D721Med (cell line): ENCODE measurements at places on chromosomes 2 and 18.

GRCh38 chr2:176106581-176107539 lies at the start of gene HOXD11:
Gene HOXD11 (plus strand): TSS chr2:176107280. CDS start chr2:176107356, 76 bp downstream.
- DNase-seq = no peak

DNA sequence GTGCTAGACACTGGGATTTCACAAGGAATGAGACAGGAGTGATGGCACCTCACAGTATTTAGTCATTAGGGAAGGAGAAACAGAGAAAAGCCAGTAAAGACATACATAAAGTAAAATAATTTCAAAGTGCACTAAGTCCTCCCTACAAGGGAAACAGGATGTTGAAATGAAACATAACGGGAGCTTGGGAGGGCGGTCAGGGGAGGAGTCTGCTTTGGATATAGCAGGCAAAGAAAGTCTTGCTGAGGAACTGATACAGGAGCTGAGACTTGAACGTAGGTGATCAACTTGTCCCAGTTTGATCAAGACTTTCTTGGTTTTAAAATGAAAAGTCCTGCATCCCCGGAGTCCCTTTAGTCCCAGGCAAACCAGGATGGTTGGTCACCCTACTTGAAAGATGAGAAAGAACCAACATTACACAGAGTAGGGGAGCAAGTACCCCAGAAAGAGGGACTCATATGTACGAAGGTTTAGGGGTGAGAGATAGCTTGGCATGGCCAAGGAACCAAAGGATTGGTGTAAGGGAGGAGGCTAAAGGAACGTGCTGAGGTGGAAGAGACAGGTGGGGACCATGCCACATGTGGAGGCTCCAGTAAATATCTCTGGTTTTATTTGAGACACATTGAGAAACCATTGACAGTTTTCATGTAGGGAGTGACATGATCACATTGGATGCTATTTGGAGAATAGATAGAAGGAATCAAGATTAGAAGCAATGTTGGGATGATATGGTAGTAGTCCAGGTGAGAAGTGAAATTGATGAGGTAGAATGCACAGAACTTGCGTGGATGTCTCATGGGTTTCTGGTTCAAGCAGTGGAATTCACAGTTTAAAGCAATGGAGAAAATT lies 28.4 kb downstream of the FBXO48 start:
- DNase-seq = no peak

DNA sequence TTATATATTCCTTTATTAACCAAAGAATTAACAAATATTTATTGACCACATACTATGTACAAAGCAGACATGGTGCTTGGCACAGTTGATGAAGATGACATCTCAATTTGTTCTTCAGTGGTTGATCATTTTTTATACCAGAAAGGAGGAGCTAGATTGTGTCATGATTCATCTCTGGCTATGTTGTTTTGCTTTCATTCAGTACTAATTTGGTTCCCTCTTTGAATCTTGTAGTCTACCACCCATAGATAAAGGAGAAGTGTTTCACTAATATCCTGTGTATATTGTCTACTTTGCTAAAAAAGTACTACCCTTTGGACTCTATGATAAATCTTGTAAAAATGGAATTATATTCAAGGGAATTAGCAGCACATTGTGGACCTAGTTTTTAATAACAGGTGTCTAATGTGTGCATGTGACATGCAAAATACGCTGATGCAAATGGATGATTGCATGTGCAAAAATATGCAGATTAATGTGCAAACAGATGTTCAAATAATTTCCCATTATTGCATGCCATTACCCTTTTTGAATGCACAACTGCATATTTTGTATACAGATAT lies 313.2 kb upstream of the ZEB2 start:
- no peak for DNase-seq

DNA sequence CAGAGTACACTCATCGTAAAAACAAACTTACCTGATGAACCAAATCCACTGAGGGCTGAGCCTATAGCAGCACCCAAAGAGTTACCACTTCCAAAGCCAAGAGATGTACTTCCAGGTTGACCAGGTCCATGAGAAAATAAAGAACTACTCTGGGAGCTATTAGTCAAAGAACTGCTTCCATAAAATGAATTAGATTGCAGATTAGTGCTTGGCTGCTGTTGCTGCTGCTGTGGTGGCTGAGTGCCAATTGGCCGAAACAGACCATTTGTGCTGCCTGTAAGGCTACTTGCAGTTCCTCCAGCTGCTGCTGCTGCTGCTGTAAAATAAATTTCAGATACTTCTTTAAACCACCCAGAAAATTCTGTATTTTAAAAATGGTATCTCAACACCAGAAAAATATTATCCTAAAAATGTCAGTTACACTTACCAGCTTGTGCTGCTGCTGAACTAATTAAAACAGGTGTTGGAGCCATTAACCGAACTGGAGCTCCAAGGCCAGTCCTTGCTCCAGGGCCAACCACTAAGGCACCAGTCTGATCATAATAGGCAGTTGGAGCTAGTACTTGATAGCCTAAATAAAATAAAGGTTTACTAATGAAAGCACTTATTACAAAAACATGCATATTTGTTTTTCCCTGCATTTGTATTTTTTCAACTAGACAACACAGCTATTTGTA lies 58.1 kb upstream of the SDC1 start:
- DNase-seq = no peak

DNA sequence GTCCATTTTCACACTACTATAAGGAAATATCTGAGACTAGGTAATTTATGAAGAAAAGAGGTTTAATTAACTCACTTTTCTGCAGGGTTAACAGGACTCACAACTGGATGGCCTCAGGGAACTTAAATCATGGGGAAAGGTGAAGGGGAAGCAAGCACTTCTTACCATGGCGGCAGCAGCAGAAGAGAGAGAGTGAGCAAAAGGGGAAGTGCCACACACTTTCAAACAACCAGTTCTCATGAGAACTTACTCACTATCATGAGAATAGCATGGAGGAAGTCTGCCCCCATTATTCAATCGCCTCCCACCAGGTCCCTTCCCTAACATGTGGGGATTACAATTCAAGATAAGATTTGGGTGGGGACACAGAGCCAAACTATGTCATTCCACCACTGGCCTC lies 55.1 kb upstream of the NETO1 start:
- no peak for DNase-seq

DNA sequence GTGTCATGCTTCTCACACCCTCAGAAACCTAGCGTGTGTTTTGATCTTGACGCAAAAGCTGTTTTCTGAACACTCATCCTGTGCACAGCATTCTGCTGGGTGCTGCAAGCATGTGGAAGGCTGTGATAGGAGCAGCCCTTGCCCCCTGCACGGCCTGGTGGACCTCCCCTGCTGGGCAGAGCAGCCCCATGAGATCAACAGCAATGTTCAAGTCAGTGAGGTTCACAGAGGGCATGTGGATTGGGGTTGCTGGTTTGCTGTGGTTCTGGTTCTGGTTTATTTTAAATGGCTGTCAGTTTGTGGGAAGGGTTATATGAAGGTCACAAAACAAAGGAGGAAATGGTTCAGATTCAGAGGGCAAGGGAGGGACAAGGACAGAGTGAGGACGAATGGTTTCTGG lies 71.3 kb downstream of the SOWAHC start:
- DNase-seq = no peak

DNA sequence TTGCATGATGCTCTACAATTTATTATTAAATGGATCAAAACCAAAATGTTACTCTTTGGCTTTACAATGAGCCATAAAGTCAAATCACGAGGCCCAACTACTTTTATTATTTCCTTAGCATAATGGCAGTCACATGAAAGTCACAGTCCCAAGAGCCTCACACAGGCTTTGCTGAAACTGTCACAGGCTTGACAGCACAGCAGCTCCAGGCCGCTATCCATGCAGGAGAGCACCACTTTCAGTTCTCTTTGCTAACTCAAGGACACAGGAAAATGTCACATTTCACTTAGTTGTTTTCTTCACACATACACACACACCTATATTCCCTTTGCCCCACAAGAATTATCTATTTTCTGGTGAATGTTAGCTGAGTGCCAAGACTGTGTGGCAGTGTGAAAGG lies 11.1 kb upstream of the MSGN1 start:
- DNase-seq = no peak

- no peak for DNase-seq
Measured at GRCh38 chr2:58574873-58575272, 333.7 kb upstream of the FANCL start.

- DNase-seq = no peak
Measured at GRCh38 chr2:63049211-63049969, 1.2 kb upstream of the OTX1 start.

- DNase-seq = no peak
Measured at GRCh38 chr18:21264651-21265050, 22.6 kb downstream of the GREB1L start.

- no peak for DNase-seq
Measured at GRCh38 chr2:3606370-3607201, 11.7 kb downstream of the COLEC11 start.

DNA sequence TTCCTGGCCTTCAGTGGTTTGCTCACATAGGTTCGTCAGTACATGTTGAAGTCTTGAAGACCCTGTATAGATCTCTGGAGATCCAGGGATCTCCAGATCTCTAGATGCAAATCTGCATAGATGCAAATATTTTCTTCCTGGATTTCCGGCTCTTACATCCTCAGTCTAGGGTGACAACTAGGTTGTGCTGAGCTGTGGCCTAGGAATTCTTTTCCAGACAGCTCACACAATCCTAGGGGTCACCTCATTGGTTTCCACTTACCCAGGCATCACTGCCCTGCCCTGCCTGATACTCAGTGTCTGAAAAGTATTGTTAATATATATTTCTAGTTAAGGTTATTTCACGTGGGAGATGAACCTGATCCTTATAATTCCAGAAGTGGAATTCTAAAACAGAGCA lies 105.1 kb upstream of the TTC27 start:
- DNase-seq = no peak

- no peak for DNase-seq
Measured at GRCh38 chr2:9390991-9391390, 32.3 kb downstream of the ITGB1BP1 start.

- DNase-seq = no peak
Measured at GRCh38 chr2:77522888-77523287, 712 bp upstream of the LRRTM4 start.

DNA sequence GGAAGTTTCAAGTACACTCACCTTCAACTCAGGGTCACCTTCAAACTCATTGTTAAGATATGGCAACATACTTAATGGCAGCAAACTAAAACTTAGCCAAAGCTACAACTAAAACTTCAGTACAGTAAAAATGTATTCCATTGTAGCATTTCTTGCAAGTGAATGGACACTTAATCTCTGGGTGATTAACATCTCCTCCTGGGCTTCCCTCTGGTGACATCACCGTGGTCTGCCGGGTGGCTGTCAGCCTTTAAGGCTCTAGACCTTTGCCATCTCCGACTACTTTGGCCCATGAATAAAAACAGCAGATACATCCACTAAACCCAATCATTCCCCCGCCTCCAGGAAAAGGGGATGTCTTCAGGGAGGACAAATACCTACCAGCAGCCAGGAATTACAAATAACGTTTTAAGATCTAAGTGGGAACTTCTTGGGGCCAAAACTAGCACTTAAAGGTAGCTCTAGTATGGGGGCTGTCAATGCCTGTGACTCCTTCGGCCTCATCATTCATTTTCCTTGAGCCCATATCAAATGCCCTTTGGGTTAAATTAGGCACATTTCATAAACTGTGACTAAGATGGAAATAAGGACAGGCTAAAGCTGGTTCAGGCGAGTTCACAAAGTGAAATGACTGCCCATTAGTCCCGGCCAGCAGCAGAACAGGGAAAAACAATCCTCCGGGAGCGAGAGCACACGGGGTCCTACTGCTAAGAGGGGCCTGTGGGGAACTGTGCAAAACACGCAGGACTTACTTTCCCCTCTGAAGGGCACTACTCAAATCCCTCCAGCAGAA lies 1.1 kb downstream of the TFCP2L1 start:
- no peak for DNase-seq

DNA sequence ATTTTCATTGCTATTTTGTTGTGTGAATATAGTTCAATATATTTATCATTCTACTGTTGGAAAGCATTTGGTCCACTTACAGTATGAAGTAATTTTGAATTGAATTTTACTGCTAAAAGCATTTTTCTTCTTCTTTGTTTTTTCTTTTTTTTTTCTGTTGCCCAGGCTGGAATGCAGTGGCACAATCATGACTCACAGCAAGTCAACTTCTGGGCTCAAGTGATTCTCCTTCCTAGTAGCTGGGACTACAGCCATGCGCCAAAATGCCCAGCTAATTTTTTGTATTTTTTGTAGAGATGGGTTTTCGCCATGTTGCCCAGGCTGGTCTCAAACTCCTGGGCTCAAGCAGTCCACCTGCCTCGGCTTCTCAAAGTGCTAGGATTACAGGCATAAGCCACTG lies 2.4 kb upstream of the ETAA1 start:
- no peak for DNase-seq

DNA sequence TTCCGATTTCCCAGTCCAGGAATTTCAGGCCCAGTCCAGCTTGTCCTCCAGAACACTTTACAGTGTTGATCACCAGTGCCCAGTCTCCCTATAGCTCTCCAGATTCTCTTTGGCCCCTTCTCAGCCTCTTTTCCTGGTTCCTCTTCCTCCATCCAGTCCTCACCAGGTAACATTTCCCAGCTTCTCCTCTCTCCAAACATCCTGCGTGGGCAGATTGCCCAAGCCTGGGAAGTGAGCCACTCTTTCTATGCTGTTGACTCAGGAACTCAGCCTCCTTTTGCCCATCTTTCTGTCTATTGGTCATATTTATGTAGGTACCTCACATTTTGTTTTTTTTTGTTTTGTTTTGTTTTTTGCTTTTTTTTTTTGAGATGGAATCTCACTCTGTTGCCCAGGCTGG lies 109.4 kb downstream of the LYPD1 start:
- DNase-seq = no peak

- no peak for DNase-seq
Measured at GRCh38 chr18:48090702-48091101, 160.2 kb upstream of the SMAD2 start.

DNA sequence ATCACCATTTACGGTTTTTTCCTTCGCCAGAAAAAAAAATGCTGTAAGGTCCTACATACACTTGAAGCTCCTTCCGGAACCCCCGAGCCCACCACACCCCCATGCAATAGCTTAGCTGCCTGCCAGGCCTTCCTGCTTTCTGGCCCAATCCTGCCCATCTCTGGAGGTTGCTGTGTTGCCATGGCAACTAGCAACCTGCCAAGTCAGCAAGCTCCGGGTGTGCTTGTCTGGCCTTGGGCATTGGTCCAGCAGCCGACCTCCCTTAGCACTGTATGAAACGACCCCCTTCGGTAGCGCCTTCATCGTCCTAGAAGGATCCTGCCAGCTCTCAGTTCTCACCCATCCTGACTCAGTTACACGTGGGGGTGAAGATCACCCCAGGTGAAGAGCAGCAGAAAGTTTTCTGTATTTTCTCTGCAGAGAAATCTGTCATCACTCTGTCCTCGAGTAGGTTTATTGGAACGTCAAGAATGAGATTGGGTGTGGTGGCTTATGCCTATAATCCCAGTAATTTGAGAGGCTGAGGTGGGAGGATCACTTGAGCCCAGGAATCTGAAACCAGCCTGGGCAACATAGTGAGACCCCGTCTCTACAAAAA lies 47.4 kb upstream of the MTCL1 start:
- no peak for DNase-seq

- DNase-seq = no peak
Measured at GRCh38 chr18:58970943-58971790, 106.5 kb downstream of the ZNF532 start.

DNA sequence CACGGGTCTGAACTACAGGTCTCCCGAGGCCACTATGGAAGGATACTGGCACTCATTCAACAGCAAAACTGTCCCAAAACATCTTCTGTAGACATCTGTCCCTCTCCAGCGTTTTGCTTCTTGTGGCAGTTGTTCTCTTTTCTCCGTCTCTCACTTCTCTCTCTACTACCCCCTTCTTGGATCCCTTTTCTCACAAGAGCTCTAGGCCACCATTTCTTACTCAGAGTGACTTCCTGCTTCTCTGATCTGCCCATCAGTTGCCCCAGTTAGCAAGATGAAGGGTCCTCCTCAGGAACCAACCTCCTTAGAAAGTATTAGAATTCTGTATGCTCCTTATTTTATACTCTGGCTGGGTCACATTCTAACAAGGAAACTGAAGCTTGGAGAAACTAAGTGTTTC lies 32.6 kb downstream of the BCL2 start:
- no peak for DNase-seq
